Naive thymus-derived CD8-positive, alpha-beta T cell (primary cell): ENCODE measurements at places on chromosomes 5 and 9. TPM values are rescaled to one million over a fixed set of nuclear protein-coding genes. Genes with fewer than 3 reads are reported as not detected.
A peak's percentile ranks its signal among the peaks of the same experiment; 100 is the strongest.

Gene ZMYND19
- 27.5 TPM for total RNA-seq

Gene ZNF346
- total RNA-seq: 21.3 TPM

Gene MAP1B
- total RNA-seq: not detected

Gene AFAP1L1
- 0.27 TPM for total RNA-seq

GRCh38 chr5:153598099-153598498 is 107.6 kb downstream of the GRIA1 start:
- H3K27ac ChIP-seq: no peak overlapping the region
- no peaks in the 10 kb centered on the region for H3K27me3 ChIP-seq
- no peak for DNase-seq
- no peaks in the 10 kb centered on the region for H3K4me1 ChIP-seq

DNA sequence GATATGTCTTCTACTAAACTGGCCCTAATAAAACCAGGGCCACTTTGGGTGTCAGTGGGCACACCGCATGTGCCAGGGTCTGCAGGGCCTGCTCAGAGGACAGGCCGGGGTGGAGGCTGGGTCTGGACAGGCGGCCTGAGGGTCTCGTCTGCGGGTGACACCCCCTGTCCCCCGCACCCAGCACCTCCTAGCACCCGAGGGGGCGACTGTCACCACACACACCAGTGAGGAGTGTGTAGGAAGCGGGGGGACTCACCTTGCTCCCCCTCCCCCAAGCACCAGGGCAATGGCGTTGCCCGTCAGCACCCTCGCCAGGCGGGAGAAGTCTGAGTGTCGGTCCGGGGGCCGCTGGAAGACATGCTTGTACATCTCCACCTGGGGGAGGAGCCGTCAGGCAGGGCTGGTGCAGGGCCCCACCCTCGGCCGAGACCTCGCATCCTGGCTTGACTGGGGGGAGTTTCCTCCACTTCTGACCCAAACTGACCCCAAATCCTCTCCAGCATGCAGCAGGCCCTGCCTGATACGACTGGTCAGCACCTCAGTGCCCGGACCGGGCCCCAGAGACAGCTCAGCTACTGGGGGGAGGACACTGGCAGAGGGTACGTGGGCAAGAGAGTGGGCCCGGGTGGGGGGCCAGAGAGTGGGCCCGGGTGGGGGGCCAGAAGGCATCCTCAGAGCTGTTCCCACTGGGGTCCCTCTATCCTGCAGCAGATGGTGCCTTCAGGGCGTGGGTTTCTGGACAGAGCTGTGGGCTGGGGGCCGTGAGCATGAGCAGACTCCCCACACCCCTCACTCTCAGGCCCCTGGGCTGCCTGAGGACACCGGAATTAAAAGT is 18.9 kb upstream of the NSMF start:
- H3K27me3 ChIP-seq: no peaks in the 10 kb centered on the region
- DNase-seq: no peak
- no peaks in the 10 kb centered on the region for H3K36me3 ChIP-seq
- no peak overlapping the region for H3K27ac ChIP-seq
- H3K4me3 ChIP-seq: no peak overlapping the region

DNA sequence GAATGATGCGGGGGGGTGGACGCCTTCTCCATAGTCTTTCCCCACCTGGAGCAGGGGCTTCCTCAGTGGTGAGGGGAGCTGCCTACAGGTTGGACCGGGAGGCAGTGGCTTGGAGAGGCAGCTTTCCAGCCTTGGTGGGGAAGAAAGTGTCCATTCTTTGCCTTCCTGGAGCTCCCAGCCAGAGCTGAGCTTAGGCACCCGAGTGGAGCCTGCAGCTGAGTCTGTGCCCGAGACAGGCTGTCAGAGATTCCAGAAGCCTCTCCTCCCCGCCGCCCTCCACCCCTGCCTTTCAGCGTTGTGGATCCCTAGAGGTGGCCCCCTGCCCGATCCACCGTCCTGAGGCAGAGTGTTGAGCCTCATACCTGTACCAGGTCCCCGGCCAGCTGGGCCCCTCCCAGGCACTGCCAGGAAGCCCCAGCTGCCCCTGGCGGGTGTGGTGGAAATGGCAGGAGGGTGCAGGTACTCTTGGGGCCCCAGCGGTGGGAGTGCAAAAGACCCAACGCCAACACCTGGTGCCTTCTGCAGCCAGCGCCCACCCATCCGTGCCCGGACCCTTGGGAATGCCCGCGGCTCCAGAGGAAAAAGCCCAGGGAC is 112.0 kb downstream of the RXRA start:
- peaks cover 7% of the 10 kb centered on the region for H3K4me1 ChIP-seq
- H3K36me3 ChIP-seq: no peaks in the 10 kb centered on the region
- no peak overlapping the region for H3K4me3 ChIP-seq

- H3K36me3 ChIP-seq: no peaks in the 10 kb centered on the region
- H3K4me1 ChIP-seq: peaks cover 16% of the 10 kb centered on the region
- H3K27ac ChIP-seq: peak overlapping the region; percentile 80
- no peak for DNase-seq
These were observed 38.5 kb downstream of the SECISBP2 start for GRCh38 chr9:89356782-89357181.

DNA sequence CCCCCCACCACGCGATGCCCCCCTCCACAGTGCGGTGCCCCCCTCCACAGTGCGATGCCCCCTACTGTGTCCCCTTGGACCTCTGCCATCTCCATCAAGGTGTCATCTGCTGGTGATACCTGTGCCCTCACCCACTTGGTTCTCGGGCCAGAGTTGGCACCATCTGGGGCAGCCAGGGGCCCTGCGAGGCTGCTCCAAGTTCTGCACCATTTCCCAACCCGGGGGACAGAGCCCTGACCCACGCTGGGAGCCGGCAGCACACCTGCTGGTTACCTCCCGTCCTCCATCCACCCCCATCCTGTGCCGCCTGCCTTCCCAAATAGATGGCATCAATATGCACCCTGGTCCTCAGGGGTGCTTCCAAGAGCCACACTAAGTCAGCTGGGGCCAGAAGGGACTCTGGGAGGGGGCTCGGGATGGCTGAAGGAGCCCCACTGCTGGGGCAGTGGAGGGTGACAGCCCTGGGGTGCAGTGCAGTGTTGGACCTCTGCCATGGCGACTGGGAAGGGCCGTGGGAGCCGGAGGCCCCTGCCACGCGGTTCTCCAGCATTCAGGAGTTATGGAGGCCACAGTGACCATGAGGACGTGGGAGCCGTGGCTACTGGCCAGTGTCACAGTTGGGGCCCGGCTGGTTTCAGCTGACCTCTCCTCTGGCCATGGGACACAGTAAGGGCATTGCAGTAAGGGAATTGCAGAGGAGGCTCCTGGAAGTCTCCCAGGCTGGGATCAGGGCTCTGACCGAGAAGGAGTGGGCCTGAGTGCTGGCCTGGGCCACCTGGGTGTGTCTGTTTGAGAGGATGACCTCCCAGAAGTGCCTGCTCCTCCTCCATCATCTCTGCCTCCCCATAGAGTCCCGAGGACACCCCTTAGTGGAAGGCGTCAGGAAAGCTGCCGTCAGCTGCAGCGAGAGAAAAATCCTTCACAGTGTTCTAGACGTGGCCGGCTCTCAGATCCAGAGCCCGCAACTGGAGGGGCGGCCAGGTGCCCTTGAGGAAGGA is 44.2 kb upstream of the NOTCH1 start:
- no peak for DNase-seq
- peaks cover 23% of the 10 kb centered on the region for H3K4me1 ChIP-seq
- no peaks in the 10 kb centered on the region for H3K27me3 ChIP-seq
- H3K4me3 ChIP-seq: peak overlapping the region; percentile 15
- H3K36me3 ChIP-seq: no peaks in the 10 kb centered on the region

GRCh38 chr5:177997319-177997670 is 1.3 kb upstream of the PROP1 start:
- H3K27me3 ChIP-seq: peaks cover 23% of the 10 kb centered on the region
- H3K4me1 ChIP-seq: no peaks in the 10 kb centered on the region
- no peak overlapping the region for H3K4me3 ChIP-seq
- DNase-seq: no peak

DNA sequence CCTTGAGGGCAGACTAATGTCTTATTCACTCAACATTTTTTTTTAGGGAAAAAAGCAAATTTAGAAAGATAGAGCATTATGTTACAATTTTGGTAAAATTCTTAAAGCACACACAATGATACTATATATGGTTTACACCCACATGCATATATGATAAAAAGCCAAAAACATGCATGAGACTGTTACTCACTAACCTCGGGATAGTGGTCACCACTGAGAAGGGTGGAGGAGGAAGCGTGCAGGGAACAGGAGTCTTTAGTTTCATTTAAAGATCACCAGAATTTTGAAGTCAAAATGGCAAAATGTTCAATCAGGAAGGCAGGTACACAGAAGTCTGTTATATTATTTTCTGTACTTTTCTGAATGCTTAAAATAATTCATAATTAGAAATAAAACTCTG is 9.2 kb downstream of the ARL15 start:
- H3K4me3 ChIP-seq: no peak overlapping the region
- DNase-seq: no peak
- peaks cover 2% of the 10 kb centered on the region for H3K36me3 ChIP-seq
- peaks cover 28% of the 10 kb centered on the region for H3K4me1 ChIP-seq
- H3K27me3 ChIP-seq: no peaks in the 10 kb centered on the region
- H3K27ac ChIP-seq: no peak overlapping the region

DNA sequence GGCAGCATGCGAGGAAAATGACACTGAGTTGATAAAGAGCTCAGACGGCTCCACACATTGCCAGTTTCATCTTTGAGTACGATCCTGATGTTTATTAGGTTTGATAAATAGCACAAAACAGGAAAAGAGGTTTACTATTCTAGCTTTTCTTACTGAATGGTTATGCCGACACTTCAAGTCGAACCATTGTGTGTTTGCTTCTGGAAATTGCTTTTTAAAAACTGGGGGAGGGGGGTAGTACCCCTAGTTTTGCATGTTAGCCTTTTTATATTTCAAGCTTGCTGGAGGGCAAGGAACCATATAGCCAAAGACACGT is 5.2 kb downstream of the PTCH1 start:
- H3K36me3 ChIP-seq: no peaks in the 10 kb centered on the region
- no peaks in the 10 kb centered on the region for H3K27me3 ChIP-seq
- DNase-seq: no peak
- H3K27ac ChIP-seq: peak overlapping the region; percentile 94
- H3K4me3 ChIP-seq: peak overlapping the region; percentile 89
- H3K4me1 ChIP-seq: peaks cover 60% of the 10 kb centered on the region

- DNase-seq: no peak
- H3K36me3 ChIP-seq: no peaks in the 10 kb centered on the region
- no peak overlapping the region for H3K27ac ChIP-seq
- H3K4me1 ChIP-seq: no peaks in the 10 kb centered on the region
- peaks cover 4% of the 10 kb centered on the region for H3K27me3 ChIP-seq
These were observed 14.8 kb upstream of the PLEKHG4B start for GRCh38 chr5:77170-77501.

DNA sequence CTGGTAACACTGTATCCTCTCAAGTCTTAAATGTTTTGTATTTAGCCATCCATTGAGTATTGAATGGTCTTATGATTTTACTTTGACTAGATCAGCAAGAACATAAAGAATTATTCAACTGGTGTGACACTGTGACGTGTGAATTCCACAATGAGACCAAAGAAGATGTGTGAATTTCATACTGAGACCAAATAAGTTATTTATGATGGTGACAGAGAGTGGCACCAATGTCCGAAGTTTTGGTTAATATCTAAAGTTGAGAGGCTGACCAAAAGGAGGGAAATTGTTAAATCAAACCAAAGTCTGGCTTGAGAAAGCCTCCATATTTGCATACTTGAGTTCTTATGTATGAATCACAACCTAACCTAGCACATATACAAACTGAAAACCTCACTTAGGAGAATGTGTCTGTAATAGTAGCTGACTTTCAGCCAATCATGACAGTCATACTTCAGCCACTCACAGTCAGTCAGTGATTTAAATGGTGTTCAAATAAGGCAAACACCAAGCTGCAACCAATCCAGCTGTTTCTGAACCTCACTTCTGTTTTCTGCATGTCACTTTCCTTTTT is 31.5 kb upstream of the FAM170A start:
- no peak for DNase-seq
- H3K4me3 ChIP-seq: no peak overlapping the region
- no peaks in the 10 kb centered on the region for H3K4me1 ChIP-seq
- H3K27ac ChIP-seq: no peak overlapping the region

GRCh38 chr5:160152901-160153300 is 33.7 kb upstream of the PWWP2A start:
- H3K4me3 ChIP-seq: no peak overlapping the region
- peaks cover 4% of the 10 kb centered on the region for H3K4me1 ChIP-seq
- peaks cover 2% of the 10 kb centered on the region for H3K27me3 ChIP-seq

DNA sequence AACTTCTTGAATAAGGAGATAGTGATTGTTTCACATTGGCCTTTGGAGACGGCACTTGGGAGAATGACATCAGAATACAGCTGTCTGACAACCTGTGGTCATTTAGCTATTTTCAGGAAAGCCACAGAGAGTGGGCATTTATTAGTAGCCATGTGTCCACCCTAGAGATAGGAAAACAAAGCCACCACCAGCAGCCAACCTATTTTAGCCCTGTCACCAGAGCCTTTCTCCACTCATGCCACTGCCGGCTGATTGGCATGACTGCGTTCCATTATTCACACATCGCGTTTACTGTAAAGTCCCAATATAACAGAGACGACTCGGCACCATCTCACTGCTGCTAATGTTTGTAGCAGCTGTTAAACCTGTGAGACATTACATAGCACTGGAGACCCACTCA is 330.1 kb downstream of the NDUFS4 start:
- H3K4me3 ChIP-seq: no peak overlapping the region
- H3K36me3 ChIP-seq: peaks cover 9% of the 10 kb centered on the region
- H3K27ac ChIP-seq: no peak overlapping the region
- H3K27me3 ChIP-seq: no peaks in the 10 kb centered on the region
- no peak for DNase-seq

GRCh38 chr5:56598941-56599340 is 216.4 kb upstream of the MAP3K1 start:
- no peaks in the 10 kb centered on the region for H3K4me1 ChIP-seq
- no peaks in the 10 kb centered on the region for H3K27me3 ChIP-seq
- H3K4me3 ChIP-seq: no peak overlapping the region
- H3K36me3 ChIP-seq: no peaks in the 10 kb centered on the region
- no peak for DNase-seq

DNA sequence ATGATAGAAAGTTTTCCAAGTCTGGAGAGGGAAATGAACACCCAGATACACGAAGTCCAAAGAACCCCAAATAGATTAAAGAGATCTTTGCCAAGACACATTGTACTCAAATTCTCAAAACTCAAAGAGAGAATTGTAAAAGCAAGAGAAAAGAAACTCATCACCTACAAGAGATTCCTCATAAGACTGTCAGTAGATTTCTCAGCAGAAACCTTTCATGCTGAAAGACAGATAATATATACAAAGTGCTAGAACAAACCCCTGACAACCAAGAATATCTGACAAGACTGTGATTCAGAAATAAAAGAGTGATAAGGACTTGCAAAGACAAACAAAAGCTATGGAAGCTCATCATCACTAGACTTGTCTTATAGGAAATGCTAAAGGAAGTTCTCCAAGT is 326.7 kb upstream of the ZNF608 start:
- no peak overlapping the region for H3K4me3 ChIP-seq
- H3K27me3 ChIP-seq: no peaks in the 10 kb centered on the region
- H3K36me3 ChIP-seq: peaks cover 34% of the 10 kb centered on the region
- no peaks in the 10 kb centered on the region for H3K4me1 ChIP-seq
- no peak for DNase-seq
